IPS DF 6.9 (cell line): ENCODE measurements at places on chromosomes 4 and X.

GRCh38 chrX:14673764-14674163, 144.4 kb downstream of the GLRA2 start:
- DNase-seq, result no peak

DNA sequence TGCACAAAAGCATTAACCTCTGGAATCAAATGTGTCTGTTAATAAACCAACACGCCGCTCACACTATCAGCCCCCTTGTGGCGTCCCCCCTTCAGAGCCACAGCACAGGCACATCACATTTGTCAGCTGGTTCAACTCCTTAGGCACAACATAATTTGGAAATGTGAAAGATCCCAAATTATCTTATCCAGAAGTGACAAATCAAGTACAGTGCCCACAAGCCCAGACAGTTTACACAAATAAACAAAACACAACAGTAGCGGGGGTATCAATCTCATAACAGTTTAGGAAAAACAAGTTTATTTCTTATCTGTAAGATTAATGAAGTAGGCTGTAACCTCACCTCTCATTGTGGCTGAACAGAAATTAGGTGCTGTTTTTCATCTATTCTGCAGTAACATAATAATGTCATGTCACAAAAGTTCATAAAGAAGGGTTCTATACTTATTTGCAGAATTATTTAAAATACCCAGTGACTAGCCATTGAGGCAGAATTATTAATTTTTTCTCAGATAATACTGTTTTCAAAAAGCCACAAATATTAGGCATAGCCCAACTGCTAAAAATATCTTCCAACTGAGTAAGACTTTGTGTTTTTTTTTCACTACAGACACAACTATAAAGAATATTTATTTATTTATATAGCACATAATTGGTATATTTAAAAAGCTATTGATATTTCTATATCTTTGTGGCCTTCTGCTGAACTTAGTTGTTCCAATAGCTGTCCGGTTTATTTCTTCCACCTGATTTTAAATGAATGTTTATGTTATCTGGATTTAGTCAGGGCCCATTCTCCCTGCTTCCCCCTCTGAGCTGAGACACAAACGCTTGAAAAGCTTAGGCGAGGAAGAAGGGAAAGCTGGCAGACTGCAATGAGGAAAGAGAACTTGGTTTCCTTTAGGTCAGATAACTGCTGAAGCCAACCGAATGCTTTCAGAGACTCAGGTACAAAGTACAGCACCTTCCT, 214.7 kb downstream of the QDPR start:
- DNase-seq, result no peak

- DNase-seq, result no peak
Measured at GRCh38 chr4:138670681-138671080, 344.9 kb upstream of the NOCT start.

- DNase-seq, result no peak
Measured at GRCh38 chr4:172938870-172939269, 229.7 kb upstream of the GALNT7 start.

- no peak for DNase-seq
Measured at GRCh38 chr4:40038977-40039376, 17.7 kb upstream of the N4BP2 start.

DNA sequence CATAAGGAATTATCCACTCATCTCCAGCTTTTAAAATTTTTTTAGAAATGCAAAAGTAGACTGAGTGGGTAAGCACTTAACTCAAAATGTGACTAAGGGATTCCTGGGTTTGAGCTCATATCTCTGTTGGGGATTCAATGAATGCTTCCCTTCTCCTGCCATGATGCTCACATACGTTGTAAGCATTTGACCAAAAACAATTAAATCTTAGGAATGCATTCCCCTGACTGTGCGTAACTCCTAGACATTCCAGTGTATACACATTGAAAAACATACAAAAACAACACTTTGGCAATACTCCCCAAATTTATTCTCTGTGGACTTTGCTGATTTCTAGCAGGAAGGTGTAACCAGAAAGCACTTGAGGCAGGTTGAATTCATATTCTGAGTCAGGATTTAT, 29.8 kb downstream of the SPANXA2 start:
- DNase-seq, result no peak

DNA sequence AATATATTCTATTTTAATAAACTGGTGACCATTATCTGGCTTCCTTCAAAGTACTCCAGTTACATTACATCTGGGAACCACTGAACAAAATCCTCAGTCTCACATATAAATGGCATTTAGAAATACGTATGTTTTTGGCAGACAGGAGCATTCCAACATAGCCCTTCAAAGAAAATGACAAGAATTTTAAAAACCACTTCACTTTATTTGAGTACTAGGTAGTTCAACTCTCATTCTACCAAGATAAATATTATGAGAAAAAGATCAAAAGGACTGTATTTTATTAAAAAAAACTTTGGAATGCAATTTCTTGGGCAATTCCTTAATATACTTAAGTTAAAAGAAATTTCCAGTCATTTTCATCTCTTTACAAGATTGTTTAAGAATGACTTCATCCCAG, 17.6 kb downstream of the TNIP3 start:
- no peak for DNase-seq

- DNase-seq, result no peak
Measured at GRCh38 chr4:37673538-37674192, 12.5 kb downstream of the RELL1 start.

- DNase-seq, result no peak
Measured at GRCh38 chr4:160595646-160596045, 1492.8 kb downstream of the RAPGEF2 start.

DNA sequence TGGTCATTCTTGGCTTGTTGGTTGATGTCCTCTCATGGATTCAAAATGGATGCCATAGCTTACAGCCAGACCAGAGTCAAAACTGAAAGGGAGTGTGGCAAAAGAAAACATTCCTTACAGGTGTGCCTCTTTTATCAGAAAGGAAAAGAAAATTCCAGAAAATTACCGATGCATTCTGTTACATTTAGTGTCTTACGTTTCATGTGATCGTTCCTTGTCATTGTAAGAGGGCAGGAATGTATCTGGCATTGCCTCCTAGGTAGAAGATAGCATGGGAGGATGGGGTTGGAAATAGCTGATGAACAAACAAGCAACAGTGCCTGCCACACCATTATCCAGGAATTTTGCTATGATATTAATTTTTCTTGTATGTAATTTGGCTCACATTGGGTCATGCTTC, 13.1 kb downstream of the GRXCR1 start:
- no peak for DNase-seq

DNA sequence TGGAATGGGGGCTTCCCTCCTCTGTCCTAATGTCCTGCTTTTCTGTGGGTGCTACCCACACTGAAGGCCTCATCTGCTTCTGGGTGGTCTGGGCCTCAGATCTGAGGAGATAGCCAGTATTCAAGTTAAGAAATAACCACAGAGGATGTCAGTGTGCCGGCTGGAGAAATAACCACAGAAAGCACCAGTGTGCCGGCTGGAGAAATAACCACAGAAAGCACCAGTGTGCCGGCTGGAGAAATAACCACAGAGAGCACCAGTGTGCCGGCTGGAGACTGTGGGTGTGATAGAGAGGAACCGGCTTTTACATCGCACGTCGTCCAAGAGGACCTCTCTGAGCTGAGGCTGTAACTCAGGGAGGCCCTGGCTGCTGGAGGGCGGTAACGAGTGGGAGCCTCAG, 65.7 kb upstream of the PSAPL1 start:
- DNase-seq, result no peak

GRCh38 chrX:15883540-15883863, 28.9 kb upstream of the AP1S2 start:
- DNase-seq, result no peak

- DNase-seq, result no peak
Measured at GRCh38 chrX:21946925-21947641, 6.6 kb downstream of the SMS start.

DNA sequence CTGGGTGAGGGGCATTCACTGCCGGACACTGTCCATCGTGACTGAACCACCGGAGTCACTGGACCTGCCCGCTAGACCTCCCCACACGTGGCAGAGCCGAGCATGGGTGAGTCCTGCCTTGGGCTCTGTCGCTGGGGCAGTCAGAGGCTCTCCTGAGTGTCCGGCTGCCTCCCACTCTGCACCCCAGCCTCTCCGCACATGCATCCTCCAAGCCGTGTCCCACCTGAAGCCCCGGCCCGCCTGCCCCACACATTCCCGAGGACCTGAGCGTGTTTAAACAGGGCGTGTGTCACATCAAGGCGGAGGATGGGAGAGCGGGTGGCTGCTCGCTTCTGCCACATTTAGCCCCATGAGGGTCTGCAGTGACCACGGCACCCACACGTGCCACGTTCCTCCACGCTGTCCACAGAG, 4.7 kb downstream of the CPLX1 start:
- DNase-seq, result no peak

- DNase-seq, result peak; percentile 61
Measured at GRCh38 chr4:177250056-177250696, 59.5 kb upstream of the NEIL3 start.

DNA sequence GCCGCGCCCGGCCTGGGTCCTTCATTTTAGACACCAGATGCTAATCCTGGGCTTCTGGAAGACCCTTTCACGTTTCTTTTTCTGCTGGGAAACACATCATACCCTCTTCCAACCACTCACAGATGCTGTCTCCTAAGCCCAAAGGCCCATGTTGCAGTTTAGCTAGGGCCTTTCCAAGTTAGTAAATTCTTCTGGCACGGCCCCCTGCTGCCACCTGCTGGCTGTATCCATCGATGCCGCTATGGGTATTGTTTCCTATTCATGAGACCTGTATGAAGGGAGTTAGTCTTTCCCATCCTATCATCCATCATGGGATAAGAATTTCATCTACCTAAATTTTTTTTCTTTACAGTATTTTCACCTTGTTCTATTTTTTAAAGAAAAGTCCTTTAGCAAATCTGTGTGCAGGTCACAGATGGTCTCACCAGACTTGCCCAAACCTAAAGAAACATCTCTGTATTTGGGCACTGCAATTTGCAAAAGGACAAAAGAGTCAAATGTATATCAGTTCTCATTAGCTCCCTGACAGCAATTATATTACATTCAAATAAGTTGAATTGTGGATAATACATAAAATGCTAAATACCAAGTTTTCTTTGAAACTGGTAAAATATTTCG, 37.8 kb upstream of the SLC9A7 start:
- DNase-seq, result no peak

- DNase-seq, result no peak
Measured at GRCh38 chr4:169270810-169271691, at the start of gene SH3RF1. SH3RF1 (minus strand) TSS chr4:169270956; CDS start chr4:169269212, 1,744 bp downstream.
